ENCODE measurements at places on chromosomes 2 and 18.

DNA sequence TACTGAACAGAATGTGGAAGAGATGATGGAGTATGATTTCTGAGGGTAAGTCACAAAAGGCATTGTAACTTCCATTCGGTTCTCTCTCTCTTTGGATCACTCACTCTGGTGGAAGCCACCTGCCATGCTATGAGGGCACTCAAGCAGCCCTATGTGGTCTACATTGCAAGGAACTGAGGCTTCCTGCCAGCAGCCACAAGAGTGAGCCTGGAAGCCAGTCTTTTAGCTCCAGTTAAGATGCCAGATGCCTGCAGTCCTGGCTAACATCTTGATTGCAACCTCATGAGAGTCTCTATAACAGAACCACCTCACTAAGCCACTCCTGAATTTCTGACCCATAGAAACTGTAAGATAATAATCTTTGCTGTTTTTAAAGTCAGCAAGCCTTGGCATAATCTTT, 935.7 kb downstream of the LRP1B start:
- DNase-seq = no peak

DNA sequence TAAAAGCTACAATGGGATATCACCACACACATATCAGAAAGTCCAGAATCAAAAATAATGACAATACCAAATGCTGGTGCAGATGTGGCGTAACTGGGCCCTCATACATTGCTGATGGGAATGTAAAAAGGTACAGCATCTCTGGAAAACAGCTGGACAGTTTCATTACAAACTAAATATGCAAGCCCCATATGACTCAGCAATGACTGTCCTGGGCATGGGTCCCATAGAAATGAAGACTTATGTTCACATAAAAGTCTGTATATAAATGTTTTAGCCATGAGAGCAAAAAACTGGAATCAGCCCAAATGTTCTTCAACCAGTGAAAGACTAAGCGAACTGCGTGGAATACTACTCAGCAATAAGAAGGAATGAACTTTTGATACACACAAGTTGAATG, 56.7 kb downstream of the ALPK2 start:
- no peak for DNase-seq

- no peak for DNase-seq
Measured at GRCh38 chr2:47098953-47099352, 56.2 kb downstream of the STPG4 start.

DNA sequence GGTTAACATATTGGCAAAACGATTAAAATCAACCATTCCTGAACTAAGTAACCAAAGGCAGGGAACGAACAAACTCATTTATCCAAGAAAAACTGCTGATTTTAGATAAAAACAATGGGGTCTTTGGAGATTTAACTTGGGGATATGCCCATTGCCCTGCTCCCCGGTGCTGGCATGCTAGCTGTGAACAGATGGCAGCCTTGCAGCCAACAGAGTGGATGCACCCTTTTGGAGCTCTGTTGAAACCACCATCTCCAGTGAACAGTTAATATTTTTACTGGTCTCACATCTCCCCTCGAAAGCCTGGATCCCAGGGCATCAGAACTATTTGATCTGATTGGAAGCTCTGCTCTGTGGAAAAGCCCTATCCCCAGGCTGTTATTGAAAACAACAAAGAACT, 303.1 kb downstream of the TGIF1 start:
- DNase-seq = no peak

DNA sequence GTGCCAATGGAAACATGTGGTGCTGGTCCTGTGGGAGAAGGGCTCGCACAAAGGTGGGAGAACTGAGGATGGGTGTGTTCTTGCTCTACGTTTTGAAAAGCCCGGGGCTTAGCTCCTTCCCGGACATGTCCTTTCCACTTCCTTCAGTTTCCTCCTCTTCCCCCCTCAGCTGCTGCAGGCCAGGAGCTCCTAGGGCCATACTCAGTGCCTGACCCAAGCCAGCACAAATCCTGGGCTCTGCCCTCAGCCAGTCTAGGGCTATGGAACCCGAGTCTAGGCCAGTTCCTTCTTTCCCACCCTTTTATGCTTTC, 1.4 kb upstream of the SIX2 start:
- DNase-seq = no peak

DNA sequence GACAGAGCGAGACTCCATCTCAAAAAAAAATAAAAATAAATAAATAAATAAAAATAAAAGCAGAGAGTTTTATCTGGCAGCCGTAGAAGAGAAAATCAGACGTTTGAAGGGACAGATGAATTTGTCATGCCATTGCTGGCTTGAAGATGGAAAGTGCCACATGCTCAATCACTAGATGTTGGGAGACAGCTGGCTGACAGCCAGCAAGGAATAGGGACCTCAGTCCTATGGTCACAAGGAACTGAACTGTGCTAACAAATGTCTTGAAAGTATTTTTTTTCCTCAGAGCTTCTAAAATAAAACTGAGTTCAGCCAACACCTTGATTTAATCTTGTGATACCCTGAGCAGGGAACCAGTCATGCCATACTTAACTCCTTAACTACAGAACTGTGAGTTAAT, 65.4 kb downstream of the DTNA start:
- DNase-seq = no peak

DNA sequence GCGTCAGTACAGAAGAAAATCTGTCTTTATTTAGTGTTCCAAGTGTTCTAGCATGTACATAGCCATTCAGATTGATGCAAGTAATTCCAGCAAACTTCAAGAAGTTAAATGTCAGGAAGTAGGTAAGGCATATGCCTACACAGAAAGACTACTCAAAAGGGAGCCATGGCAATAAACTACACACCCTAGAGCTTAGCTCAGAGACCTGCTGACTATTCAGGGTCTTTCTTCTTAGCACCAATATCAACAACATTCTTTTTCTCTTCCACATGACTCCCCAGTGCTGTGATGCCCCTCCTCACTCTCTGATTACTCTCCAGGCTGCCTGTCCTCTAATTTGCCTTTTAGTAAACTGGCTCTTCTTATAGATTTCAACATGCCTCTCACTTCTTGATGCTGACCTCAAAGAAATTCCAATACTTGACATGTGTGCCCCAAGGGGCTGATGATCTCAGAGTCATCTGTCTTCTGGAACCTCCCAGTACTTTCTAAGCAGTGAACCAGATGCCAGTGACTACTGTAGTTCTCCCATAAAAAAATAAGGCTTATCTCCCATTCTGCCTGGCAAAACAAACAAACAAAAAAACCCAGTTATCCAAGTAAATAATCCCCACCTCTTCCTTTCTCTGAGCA, 909.2 kb upstream of the FANCL start:
- DNase-seq = peak; percentile 45

GRCh38 chr2:25728559-25728958, 55.2 kb upstream of the DTNB start:
- no peak for DNase-seq

- no peak for DNase-seq
Measured at GRCh38 chr18:74198453-74198852, 50.1 kb downstream of the TIMM21 start.

DNA sequence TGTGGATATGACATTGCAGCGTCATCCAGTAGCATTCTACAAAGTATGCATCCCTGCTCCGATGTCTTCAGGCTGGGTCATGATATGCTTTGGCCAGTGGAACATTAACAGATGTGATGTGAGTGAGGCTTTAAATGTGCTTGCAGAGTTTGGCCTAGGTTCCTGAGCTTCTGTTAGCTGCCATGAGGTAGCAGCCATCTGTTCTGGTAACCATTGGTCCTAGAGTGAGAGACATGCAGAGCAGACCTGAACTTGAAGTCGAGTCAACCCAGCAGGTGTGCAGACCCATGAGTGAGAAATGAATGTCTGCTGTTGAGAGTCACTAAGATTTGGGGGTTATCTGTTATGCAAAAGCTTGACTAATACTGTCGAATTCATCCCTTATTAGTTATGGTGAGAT, 73.8 kb upstream of the NABP1 start:
- DNase-seq = no peak

DNA sequence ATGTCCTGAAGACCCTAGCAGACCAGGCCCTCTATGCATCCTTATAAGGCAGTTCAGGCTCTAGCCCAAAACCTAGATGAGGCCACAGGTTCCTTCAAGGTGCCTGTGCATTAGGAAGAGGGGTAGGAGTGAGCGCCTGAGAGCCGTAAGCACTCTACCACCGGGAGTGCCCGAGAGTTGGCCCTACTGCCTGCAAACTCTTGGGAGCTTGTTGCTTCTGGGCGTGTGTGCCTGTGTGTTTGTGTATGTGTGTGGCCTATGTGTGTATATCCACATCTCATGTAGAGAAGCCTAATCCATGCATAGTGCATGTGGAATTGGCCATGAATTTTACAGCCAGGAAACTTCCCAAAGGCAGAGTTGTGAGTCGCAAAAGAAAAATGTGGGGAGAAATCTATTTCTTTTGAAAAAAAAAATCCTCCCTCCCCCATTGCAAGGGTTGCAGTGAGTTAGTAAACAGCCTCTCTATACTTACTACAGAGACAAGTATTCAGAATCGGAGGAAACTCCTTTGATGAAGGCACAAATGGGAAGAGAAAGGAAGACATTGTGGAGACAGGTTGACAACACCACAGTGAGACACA, 96.8 kb downstream of the ADD2 start:
- no peak for DNase-seq

GRCh38 chr2:33784488-33784887, 185.4 kb upstream of the FAM98A start:
- no peak for DNase-seq

DNA sequence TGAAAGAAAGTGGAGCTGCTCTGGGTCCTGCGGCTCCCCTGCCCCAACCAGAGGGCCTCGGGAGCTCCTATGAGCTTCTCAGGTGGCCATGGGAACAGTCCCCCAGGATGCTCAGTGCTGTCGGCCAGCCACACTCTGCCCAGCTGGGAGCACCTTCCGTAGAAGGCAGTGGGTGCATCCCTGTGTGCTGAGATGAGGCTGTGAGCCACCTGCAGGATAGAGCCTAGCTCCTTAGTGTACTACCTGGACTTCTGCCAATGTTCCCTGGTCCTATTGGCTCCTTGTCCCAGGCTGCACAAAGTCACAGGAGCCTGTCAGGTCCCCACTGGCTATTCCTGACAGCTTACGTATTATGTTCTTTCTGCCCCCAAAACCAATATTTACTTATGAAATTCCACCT, 16.1 kb downstream of the PRELID3A start:
- no peak for DNase-seq

DNA sequence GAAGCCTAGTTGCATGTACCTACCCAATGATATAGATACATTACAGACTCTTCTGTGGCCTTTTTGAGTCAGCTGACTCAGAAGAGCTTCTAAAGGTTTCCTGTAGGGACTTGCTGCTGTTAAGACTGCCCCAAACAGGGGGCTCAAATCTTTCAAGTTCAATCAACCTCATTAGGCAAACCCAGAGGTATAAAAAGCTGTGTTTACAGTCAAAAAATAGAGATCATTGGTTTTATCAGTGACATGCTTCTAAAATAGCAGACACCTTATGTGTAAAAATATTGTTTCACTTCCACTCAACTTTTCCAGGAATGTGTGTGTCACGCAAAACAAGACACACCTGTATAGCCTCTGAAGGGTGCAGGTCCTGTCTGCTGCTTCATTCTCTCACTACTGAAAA, 624.3 kb upstream of the FANCL start:
- no peak for DNase-seq
